ENCODE measurements at places on chromosomes 1 and 21.

DNA sequence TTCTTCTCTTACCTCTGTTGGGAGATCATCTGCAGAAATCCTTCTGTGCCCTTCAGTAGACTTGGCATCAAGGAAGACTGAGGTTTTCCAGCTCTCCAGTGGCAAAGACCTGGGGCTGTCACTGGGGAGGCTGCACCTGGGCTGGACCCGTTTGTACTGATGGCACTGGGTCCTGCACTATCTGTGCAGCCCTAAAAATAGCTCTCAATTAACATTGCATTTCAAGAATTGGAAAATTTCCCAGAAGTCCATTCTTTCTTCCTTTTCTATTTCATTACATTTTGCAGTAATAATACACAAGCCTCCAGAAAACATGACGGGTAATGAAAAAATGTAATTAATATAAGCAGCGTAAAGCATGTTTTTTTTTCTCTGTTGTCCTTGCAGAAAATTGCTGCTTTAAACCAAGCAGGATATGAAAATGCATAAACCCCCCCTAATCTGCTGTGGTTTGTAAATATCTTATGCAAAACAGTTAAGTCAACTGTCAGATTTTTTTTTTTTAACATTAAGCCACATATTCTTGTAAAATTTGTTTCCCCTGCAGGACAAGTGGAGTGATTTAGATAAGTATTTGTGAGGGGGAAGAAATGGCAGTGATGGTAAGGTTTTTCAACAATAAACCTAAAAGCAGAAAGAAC is 64.9 kb downstream of the LMO4 start:
- DNase-seq, result no peak

DNA sequence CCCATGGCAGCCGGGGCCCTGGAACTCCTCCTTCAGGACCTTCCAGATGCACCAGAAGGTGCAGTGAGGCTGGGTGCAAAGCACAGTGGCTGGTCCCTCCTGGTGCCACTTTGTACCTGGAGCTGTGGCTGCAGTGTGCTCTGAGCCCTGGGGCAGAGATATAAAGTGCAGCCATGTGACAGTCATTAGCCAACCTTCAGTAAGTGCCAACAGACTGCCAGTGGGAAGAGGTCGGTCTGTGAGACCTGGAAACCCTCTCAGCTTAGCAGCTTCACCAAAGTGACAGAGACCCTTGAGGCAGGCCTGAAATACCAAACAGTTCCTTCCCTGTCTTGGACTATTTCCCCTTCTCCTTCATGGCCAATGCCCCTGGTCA is 26.7 kb upstream of the NGF start:
- DNase-seq, result no peak

DNA sequence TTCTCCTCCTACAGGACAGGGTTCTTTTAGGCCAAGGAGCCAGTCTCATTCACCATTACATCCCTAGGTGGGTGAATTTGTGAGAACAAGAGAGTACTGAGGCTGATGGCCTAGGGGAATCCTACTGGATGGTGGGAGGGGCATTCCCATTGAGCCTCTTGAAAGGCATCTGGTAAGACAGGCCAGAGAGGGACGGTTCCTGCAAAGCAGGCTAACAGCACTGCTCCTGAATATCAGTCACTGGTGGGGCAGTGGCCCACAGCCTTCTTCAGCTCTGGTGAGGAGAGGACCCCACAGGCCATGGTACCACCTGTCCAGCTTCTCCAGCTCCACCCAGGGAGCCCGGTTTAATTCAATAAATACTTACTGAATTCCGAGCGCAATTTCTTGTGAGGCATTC is 125.9 kb upstream of the EDN2 start:
- peak; percentile 72 for DNase-seq

GRCh38 chr21:36551731-36552433 is 72.0 kb upstream of the CLDN14 start:
- peak; percentile 84 for DNase-seq

DNA sequence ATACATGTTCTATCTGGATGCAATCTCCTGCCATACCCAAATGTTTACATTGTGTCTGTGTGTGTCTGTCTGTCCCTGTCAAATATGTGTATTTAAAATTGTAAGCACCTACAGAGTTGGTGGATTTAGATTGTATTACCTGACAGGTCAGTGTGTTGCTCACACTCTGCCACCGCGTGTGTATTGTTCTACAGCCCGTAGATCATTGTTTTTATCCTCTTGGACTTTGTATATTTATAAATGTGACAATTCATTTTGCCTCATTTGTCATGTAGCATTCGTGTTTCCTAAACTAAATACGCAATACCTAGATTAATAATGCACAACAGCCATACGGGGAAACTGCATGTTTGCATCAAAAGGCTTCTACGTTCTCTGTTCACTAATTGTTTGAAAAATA is 634 bp downstream of the ALG14 start:
- no peak for DNase-seq

GRCh38 chr1:160328184-160328583 is 14.9 kb downstream of the COPA start:
- no peak for DNase-seq

- no peak for DNase-seq
These were observed 6.2 kb upstream of the C1orf105 start for GRCh38 chr1:172414331-172414730.

DNA sequence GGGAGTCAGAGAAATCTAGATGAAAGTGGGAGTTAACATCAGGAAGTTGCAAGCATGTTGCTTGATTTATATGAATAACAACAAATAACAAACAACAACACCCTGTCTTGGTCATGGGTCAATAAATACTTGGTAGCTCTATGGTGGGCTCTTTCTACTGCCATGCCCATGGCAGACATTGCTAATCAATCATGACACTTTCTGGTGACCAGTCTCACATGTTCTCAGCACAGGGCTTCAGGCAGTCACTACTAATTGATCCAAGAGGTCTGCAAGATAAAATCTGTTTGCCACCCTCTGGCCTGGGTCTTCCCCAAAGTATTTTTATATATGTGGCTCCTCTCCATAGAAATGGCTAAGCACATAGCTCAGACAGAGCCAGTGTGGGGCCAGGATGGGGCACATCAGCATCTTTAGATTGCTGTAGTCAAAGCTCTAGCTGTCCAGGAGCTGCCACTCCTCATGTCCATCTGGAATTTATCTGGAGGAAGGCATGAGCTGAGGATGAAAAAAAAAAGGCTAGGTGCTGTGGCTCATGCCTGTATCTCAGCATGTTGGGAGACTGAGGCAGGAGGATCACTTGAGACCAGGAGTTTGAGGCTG is 51.2 kb downstream of the STUM start:
- DNase-seq, result no peak

DNA sequence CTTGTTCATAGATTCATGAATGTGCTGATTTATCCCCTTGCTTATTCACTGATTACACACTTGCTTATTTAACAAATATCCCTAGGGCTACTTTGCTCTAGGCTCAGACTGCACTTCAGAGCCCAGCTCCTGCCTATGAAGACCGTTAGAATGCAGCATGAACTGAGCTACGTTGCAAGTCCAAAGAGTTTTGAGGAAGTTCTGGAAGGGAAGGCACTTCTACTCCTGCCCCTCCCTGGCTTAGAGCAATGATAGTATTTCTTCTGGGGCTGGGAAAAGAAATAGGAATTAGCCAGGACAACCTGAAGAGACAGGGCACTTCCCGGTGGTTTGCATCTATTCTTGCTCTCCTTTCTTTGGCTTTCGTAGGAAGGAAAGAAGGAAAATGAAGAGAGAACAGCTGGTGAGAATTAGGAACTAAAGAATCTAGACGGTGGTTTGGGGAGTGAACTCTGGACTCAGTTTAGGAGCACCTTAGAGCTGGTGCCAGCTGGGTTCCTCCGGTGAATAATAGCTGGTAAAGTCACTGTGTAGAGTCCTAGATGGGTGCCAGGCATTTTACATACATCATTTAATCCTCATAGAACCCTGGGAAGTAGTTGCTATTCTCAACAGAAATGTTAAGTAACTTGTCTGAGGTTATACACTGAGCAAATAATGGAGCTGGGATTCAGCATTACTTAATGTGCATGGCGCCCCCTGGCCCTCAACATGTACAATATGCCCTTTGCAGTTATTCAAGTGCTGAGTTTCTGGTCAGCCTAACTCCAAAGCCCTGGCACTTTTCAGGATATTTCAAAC is 65.9 kb downstream of the NDUFS5 start:
- DNase-seq, result no peak

GRCh38 chr1:76925825-76926224 is 58.5 kb downstream of the ST6GALNAC5 start:
- no peak for DNase-seq

DNA sequence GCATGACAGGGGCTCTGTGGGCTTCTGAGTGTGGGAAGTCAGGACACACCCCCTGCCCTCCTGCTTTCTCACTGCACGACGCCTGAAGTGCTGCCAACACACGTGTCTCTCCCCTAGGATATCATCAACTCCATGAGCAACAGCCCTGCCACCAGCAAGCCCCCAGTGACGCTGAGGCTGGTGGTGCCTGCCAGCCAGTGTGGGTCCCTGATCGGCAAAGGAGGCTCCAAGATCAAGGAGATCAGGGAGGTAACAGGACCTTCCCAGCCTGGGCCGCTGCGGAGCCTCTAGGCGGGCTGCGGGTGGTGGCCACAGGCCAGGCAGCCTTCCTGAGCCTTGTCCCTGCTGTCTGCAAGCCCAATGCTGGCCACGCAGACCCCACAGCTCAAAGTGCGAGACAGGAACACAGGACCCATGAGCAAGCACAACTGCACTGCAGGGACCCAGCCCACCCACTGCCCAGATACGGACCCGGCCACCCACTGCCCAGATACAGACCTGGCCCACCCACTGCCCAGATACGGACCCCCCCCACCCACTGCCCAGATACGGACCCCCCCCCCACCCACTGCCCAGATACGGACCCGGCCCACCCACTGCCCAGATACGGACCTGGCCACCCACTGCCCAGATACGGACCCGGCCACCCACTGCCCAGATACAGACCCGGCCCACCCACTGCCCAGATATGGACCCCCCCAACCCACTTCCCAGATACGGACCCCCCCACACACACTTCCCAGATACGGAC is 72.2 kb upstream of the COL6A1 start:
- no peak for DNase-seq

DNA sequence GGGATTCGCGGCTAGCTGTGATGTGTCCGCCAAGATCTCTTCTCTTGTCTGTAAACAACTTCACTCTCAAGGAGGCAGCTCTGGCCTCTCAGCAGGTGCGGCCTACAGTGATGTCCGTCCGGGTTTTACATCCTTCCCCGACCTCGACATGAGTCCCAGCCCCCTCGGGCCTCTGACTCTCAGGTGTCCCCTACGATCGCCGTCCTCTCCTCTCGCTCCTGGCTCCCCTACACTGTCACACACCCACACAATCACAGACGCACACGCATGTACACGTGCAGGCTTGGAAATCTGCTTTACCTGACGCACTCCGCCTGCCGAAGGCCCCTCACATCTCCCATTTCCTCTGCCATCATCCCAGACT is 797 bp upstream of the RSPH1 start:
- no peak for DNase-seq

DNA sequence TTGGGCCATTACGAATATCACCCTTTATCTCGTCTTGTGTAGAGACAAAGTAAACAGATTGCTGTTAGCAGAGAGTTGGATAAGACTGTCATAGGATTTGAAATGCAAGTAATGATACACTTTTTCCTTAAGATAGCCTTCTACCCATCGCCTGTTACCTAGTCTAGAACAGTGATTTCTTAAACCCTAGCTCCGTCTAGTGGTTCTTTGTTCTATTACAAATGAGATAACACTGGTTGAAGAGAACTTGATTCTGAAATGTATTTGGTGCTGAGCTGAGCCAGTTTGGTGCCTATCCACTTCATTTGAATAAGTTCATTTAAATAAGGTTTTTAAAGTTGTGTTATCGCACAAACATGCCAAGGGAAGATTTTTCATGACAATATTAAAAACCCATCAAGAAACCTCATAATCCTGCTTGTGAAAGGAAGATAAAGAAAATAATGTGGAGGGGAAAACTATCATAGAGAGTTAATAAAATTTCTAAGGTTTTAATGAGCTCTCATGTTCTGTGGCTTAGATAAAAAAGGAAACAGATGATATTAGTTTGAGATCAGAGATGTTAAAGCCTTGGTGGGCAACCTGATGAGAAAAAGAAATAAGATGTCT is 1.5 kb upstream of the KCNH1 start:
- no peak for DNase-seq

DNA sequence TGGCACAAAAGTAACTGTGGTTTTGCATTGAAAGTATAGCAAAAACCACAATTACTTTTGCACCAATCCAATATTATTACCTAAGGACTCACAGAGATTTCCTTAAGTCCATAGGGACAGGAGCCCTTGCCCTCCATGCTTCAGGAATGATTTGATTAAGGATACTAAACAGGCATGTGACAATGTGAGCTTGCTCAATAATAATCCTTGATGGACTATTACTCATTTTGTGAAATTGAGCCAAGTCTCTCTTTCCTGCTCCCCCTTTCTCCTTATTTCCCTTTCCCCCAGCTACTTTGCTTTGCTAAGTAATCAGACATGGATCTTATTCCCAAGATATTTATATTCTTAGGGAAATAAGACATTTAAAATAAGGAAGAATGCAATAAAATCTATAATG is 21.6 kb upstream of the RGL1 start:
- DNase-seq, result no peak

GRCh38 chr1:30312226-30312625 is 411.2 kb downstream of the MATN1 start:
- DNase-seq, result no peak

DNA sequence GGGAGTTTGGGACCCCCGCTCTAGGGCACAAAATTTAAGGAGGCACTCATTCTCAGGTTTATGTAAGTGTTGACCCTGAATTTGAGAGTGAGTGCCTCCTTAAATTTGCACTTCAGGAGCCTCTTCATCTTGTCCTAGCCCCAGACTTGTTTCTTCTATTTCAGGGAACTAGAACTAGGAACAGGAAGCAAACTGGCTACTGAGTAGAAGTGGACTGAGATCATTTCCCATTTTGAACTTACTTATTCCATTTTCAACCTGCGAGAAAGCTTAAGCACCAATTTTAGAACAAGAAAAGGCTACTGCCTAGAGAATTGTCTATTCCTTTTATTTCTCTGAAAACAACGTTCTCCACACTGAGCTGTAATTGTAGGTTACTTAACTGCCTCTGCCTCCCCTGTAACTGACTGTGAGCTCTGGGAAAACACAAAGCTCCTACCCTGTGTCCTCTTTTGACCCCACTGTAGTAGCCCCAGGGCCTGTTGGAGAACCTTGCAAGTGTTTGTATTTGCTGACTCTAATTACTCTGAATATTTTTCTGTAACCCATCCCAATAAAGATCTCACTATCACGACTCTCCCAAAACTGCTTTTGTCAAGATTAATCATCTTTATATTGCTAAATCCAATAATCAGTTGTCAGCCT is 2.5 kb downstream of the PPT1 start:
- no peak for DNase-seq

Measured in vagina (tissue), 2 donors.